GM03348 (cell line): ENCODE measurements at places on chromosomes 16 and 17.

DNA sequence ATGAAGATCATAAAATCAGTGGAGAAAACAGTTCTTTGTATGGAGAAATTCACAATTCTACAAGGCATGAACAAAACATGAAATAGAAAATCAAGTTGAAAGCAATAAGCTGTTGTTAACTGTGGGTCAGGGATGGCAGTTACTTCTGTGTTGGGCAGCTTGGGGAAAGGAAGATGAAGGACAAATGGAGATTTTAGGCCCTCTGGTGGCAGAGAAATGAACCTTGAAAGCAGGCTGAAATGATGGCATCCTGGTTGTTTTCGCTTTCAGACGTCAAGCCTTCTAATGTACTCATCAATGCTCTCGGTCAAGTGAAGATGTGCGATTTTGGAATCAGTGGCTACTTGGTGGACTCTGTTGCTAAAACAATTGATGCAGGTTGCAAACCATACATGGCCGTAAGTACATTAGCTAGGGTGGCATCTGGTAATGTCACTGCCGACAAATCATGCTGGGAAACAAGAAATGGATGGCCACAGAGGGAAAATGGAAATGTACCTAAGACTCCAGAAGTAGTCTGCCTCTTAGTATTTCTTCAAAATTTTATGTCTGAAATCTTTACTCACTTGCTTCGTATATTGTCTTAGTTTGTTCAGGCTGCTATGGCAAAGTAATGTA is 108.9 kb downstream of the MAP2K6 start:
- peak; percentile 70 for DNase-seq

DNA sequence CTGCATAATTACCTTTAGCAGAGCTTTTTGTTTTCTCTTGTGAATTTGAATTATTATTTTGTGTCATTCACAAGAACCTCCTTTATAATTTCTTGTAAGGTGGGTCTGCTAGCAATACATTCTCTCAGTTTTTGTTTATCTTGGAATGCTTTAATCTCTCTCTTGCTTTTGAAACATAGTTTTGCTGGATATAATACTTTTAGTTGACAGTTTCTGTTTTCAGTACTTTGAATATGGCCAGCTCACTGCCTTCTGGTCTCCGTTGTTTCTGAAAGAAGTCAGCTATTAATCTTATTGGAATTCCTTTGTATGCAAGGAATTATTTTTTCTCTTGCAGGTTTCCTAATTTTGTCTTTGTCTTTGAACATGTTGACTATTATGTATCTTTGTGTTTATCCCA is 167.0 kb downstream of the MAP2K4 start:
- DNase-seq, result no peak

- DNase-seq, result peak; percentile 58
Measured at GRCh38 chr17:42422412-42422957, 571 bp downstream of the CAVIN1 start.

DNA sequence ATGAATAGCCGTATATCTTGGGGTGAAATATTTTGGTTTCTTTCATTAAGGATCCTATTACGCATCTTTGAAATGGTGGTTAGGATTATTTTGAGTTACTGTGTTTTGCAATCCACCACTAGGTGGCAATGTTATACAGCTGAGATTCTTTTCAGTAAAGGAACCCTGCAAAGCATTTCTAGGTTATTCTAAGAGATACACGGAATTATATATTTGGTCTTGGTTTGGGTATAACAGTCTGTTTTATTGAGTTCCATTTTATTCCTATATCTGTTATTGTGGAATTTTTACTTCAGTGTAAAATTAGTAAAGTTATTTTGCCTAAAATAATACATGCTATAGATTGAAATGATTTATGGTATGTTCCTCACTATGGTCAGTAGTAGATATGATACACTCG is 62.9 kb upstream of the CPHXL start:
- DNase-seq, result peak; percentile 74

DNA sequence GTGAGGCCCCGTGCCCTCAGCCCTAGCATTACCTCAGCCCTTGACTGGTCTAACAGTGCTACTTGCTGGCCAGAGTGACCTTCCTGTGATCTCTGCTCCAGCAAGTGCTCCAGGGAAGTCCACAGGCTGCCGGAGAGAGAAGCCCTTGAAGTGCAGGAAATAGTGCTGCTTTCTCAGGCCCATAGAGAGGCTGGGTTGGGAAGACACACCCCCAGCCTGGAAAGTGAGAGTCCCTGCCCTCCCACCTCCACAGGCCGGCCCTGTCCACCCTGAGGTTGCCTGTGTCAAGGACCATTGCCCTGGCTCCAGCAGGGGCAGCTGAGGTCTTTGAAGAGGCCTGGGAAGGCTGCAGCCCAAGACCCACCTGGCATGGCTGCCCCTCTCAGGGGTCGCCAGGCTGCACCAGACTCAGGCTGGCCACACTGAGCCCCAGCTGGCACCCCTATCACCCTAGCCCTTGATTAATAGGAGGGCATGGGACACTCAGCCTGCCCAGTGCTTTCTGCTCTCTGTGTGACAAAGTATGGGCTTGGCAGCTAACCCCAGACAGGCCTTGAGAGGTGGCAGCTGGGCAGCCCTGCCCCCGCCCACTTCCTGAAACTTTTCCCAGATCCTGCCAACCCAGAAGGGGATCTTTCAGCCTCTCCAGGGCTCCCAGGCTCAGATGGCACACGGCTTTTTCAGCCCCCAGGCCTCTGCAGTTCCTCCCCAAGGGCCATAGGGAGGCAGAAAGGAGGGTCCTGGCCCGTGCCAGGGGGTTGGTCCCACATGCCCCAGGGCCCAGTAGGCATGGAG is 21.7 kb downstream of the ATP6V0D1 start:
- DNase-seq, result peak; percentile 29

DNA sequence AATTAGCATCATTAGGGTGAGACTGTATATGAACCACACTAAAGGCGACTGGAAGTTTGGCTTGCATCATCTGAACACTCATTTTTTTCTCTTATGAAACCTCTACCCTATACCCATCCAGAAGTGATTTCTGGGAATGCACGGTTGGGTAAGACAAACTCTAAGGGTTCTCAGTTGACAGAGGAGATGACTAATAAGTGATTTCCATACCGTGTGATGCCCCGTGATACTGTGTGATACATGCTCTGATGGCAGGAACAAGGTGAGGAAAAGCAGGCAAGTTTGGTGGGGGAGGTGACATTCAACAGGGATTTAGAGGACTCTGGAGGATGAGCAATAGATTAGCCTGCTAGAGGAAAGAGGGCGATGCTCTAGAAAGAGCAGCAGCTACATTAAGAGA is 156.4 kb upstream of the CCL2 start:
- DNase-seq, result no peak

GRCh38 chr16:25011891-25012514 is 3.2 kb downstream of the ARHGAP17 start:
- DNase-seq, result no peak

DNA sequence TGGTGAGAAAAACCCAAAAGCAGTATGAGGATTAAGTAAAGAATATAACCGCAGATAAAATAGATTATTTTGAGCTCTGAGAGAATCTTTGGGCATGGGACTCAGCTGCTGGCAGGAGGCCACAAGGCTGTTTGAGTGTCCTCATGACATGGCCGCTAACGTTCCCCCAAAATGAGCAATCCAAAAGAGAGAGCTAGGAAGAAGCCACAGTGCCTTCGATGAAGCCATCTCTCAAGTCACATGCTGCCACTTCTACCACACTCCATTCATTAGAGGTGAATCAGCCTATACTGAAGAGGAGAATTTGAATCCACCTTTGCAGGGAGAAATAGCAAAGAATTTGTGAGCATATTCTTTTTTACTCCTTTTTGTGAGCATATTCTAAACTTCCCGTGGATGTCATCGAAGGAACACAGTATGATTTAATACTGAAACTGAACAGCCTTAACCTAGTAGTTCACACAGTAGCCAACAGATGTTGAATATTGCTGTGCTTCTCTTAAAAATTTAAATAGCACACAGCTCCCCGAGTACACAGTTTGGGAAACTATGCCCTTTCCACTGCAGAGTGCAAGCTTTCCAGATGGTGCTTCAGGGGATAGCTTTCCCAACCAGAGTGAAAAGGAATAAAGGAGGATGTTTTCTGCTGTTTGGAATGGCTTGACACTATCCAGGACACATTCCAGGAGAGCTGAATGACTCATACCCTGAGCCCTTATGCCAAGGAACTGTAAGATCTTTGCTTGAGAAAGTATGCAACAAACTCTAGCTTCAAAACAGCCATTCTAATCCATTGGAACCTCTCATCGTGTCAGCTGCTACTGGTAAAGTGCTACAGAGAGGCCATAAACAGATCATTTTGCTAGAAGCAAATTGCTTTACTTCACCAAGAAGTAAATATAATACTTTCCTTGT is 33.9 kb downstream of the ANKFY1 start:
- peak; percentile 86 for DNase-seq
